ENCODE measurements at places on chromosomes 6 and 20. TPM values are rescaled to one million over a fixed set of nuclear protein-coding genes. Genes with fewer than 3 reads are reported as not detected.

Gene MLN
- not detected for total RNA-seq

Gene UST
- 4.1 TPM for total RNA-seq

Gene PRRC2A
- total RNA-seq, result 355 TPM

Gene MYLK2
- 0.61 TPM for total RNA-seq

Gene CRIP3
- total RNA-seq, result 1.7 TPM

Gene BPIFA1
- not detected for total RNA-seq

Gene SCRT2
- not detected for total RNA-seq

Gene TPX2
- 173 TPM for total RNA-seq

Gene SLC17A1
- total RNA-seq, result not detected

Gene UBD
- total RNA-seq, result not detected

Gene BCAS4
- 166 TPM for total RNA-seq

Gene BPI
- total RNA-seq, result not detected

Gene SLC12A5
- total RNA-seq, result 11.0 TPM
